ENCODE measurements at places on chromosomes 13 and 19.

- no peak for DNase-seq
Observed at GRCh38 chr13:71252184-71252704, 614.8 kb downstream of the DACH1 start.

DNA sequence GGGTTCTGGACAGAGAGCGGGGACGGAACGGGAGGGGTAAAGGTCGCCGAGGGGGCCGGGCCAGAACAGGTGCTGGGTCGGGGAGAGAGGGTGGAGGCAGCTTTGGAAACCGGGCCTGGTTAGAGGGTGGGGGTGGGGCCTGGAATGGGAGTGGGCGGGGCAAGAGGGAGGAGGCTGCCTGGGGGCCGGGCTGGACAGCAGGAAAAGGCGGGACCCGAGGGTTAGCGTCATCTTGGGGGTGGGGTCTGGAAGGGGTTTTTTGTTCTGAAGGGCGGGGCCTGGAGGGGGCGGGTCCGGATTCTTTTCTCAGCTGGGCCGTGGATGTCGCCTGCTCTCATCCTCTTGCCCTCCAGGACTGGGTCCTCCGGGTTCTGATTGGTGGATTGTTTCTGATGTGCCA, 4.3 kb upstream of the ZNF813 start:
- DNase-seq = peak; percentile 13

DNA sequence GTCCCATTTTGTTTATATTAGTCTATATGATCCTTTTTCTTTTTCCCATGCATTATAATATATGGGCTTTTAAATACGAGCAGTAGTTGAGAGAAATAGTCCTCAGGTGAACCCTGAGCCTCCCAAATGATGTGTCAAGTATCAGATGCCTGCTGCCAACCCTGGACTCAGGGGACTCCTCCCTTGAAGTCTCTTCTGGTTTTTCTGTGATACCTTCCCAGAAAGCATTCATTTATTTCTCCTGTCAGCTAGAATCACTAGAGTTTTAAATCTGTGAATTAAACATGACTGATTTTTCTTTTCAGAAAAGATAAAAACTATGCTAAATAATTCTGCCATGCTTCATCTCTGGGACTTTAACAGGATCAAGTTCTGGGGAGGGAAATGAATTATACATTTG, 184.6 kb downstream of the LIG4 start:
- no peak for DNase-seq

GRCh38 chr13:111304041-111304544, 16.3 kb upstream of the TEX29 start:
- DNase-seq = no peak

- no peak for DNase-seq
Observed at GRCh38 chr13:79937771-79938216, 403.1 kb downstream of the SPRY2 start.

- DNase-seq = no peak
Observed at GRCh38 chr13:104530741-104531140, 1464.5 kb upstream of the SLC10A2 start.

DNA sequence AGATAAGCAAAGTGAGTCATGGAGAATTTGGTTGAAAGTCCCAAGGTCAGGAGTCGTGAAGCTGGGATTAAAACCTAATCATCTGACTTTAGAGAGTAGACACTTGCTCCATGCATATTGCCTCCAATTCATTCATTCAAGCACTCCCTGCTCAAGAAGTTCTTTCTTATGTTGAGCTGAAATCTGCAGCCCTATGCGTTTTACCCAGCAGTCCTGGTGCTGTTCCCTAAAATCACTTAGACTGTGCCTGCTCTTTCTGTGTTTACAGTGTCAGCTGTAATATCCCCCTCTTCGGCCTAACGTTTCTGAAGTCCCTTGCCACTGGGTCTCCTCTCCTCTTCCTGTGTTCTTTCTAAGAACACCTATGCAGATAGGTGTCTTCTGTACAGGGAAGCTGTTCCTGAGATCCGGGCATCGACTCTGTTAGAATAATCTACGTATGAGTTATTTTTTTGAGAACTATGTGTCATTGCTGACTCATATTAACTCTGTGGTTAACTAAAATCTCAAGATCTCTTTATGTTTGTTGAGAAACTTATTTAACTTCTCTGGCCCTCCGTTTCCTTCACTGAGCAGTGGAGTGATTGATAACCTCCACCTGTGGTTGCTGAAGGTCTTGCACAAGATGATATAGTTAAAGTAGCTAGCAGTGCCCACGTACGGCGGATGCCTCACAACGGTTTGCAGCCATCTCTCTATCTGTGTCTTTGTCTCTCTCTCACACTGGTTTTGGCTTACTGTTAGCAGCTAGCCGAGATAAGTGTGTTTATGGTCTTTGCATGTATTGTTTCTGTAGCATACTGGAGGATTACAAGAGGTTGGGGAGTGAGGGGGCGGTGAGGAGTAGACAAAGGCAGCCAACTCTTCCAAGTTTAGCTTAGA, 4.7 kb downstream of the ALOX5AP start:
- peak; percentile 76 for DNase-seq

DNA sequence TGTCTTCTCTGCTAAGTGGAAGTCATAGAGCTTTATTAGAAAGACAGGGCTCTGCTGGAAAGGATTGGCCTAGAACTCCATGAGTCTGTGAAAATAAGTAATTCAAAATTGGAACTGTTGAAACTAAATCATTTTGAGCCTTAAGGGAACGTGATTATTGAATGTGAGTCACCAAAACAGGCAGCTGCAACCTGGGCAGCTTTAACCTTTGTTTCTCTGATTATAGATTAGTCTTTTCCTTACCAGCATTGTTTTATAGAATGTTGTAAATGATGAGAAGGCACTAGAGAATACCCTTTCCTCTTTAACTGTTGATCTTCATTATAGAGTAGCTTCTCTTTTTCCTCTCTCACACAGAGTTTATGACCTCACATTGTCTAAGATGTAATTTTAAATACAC, 638.8 kb upstream of the SLITRK6 start:
- DNase-seq = no peak

DNA sequence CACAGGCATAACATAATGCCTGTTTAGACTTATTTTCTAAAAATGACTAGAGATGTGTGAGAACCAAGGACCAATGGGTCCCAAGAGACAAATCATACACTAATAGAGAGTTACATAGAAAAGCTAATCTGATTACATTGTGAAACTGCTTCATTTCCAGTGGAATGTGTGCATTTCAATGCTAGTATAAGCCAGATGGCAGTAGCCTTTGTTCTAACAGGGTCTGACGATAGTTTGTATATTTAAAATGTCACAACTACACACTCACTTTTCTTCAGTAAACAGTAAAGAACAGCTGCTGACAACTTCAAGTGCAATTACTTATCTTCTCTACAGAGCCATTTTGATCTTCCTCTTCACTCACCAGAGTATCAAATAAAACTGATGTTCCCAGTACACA, 4.3 kb upstream of the SLITRK5 start:
- no peak for DNase-seq

- no peak for DNase-seq
Observed at GRCh38 chr13:53141336-53141735, 112.7 kb downstream of the OLFM4 start.

- DNase-seq = no peak
Observed at GRCh38 chr13:65724226-65724625, 1505.9 kb downstream of the PCDH9 start.

DNA sequence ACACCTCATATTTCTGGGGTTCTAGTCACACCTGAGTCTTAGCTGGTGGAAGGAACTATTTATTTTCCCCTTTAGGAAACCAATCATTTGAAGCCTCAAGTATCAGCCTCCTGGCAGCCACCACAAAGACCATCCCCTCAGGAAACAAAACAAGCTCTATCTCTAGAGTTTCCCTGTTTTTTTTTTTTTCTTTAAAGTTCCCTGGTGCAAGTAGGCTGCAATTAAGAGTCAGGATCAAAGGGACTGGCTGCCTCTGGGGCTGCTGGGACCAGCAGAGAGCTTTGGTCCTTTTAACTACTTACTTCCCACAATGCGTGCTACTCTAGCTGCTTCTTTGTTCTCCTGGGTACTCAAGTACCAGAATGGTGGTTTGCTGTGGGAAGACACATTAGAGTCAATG, 11.4 kb downstream of the MBNL2 start:
- DNase-seq = no peak

DNA sequence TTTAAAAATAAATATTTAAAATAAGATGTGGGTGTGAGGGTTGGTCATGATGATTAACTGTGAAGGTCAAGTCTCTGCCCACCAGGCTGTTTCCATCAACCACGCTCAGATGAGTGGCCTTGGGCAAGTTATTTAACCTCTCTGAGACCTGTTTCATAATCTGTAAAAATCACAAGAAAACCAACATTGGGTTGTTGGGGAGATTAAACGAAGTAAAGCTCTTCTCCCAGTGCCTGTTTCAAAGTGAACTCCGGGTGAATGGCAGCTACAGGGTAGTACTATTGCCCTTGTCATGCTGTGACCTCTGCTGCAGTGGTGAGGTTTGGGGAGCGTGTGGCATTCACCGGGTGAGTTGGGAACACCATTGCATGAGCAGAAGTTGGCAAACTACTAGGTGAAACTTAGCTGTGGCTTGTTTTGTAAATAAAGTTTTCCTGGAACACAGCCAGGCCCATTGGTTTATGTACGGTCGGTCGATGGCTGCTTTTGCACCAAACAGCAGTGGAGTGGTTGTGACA, 153.2 kb downstream of the USP12 start:
- no peak for DNase-seq

GRCh38 chr19:55486043-55486970, 1.3 kb downstream of the NAT14 start:
- DNase-seq = no peak

GRCh38 chr13:44417876-44418275, 44.3 kb downstream of the SERP2 start:
- DNase-seq = no peak

DNA sequence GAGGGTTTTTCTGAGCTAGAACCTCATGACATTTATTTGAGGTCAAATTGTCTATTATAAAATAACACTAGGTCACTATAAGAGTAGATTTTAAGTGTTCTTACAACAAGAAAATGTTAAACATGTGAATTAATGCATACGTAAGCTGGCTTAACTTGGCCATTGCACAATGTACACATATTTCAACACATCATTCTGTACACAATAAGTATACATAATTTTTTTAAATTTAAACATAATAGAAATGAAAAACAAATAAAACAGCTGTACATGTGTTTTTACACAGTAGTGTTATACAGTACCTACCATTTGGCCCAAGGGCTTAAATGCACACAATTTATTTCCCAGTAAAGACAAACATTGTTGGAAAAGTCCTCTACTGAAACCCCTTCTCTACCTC, 269.9 kb downstream of the DACH1 start:
- no peak for DNase-seq

DNA sequence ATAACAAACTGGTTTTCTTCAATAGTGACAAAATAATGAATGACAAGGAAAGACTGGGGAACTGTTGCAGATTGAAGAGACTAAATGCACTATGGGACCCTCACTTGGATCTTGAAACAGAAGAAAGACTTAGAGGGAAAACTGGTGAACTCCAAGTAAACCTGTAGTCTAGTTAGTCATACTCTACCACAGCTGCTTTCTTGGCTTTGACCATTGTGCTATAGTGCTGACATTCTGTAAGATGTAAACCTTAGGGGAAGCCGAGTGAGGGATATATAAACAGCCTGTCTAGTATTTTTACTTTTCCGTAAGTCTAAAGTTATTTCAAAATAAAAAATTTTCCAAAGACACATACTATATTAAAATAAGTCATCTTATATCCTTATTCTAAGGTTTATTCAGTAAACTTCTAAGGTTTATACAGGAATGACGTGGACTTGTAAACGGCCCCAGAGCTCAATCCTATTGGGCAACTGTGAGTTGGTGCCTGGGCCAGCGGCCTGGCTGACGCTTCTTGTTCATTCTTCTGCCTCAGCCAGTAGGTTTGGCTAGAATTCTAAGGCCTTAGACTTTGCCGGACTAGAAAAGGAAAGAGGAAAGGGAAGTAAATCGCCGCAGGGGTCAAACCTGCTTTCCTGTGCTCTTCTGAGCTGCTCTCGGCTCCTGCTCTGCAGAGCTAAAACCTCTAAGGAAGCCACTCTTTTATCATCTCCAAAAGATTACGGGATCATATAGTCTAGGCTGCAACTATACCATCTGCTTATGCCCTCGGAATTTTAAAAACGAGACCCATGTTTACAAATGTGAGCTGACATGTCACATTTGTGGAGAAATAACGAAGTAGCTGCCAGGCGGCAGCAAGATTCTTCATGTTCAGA, 33.6 kb upstream of the UBE2L5 start:
- no peak for DNase-seq

- no peak for DNase-seq
Observed at GRCh38 chr19:2306281-2306806, 1.6 kb downstream of the LINGO3 start.

GRCh38 chr19:3480383-3481091, at the start of gene SMIM24:
SMIM24 (minus strand) TSS chr19:3480525; CDS start chr19:3480463, 62 bp downstream.
- no peak for DNase-seq

DNA sequence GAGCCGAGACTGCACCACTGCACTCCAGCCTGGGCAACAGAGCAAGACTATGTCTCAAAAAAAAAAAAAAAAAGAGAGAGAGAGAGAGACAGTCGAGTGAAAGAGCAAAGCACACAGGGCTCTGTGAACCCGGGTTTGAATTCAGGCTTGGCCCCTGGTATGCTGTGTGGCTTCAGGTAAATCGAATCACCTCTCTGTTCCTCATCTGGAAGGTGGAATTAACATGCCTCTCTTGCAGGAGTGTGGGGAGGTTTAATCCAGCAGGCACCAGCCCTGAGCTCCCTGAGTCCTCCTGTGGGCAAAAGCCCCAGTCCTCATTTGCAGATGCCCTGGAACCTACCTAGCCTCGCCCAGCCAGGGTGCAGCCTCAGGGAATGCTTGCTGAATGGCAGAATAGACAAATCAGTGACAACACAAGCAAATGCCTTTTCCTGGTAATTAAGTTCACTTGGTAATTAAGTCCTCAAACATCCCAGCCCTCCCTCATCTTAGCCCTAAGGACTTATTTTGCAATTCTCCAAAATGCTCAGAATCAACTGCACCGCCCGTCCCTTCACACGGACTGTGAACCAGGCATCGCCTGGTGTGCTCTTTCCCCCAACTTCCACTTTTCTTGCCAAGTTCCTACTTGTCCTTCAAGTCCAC, 4.6 kb upstream of the ZNRF4 start:
- no peak for DNase-seq

DNA sequence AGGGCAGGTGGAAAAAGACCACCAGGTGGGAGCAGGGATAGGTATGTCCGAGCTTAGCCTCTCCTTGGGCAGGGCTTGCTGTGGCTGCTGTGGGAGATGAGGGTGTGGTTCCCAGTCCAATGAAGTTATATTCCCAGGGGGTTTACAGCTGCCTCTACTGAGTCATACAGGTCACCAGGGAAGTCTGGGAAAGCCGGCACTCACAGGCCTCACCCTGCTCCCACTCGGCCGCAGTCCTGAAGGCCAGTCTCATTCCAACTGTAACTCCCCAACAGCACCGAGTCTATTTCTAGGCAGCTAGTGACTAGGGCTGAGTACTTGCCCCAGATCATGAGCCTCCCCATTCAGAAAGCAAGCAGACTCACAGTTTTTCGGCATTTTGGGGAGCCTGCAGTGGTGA, 77.1 kb downstream of the FNDC3A start:
- DNase-seq = no peak
